ENCODE measurements at places on chromosomes 3 and 15.

DNA sequence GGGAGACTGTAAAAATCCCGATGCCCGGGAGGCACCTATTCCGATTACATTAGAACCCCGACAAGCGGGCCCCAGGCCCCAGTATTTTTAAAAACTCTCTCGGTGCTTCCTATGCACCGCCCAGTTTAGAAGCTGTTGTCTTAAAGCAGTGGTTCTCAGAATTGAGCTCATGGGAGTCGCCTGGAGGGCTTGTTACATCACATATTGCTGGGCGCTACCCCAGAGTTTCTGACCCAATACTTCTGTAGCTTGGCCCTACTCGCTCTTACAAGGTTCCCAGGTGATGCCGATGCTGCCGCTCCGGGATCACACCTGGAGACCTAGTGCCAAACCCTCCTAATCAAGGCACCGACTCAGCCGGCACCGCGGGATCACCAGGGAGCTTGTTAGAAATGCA lies 35.2 kb downstream of the CPN2 start:
- DNase-seq = no peak

DNA sequence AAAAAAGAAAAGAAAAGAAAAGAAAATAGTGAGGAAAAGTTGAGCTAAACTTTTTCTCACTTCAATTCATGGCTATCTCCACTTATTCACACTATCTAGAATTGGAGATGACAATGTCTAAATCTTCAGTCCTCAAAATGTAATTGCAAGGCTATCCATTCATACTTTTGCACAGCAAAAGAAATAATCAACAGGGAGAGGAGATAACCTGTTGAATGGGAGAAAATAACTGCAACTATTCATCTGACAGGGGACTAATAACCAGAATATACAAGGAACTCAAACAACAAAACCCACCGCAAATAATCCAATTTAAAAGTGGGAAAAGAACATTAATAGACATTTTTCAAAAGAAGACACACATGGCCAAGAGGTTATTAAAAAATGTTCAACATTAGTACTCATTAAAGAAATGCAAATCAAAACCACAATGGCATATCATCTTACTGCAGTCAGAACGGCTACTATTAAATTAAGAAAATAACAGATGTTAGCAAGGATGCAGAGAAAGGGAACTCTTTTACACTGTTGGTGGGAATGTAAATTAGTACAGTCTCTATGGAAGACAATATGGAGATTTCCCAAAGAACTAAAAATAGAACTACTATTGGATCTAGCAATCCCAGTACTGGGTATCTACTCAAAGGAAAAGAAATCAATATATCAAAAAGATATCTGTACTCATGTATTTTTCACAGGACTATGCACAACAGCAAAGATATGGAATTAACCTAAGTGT lies 73.5 kb upstream of the PPIB start:
- DNase-seq = no peak

- no peak for DNase-seq
Measured at GRCh38 chr3:171398343-171398742, 61.9 kb downstream of the TNIK start.

- DNase-seq = no peak
Measured at GRCh38 chr3:101865751-101866509, 16.6 kb downstream of the NFKBIZ start.

DNA sequence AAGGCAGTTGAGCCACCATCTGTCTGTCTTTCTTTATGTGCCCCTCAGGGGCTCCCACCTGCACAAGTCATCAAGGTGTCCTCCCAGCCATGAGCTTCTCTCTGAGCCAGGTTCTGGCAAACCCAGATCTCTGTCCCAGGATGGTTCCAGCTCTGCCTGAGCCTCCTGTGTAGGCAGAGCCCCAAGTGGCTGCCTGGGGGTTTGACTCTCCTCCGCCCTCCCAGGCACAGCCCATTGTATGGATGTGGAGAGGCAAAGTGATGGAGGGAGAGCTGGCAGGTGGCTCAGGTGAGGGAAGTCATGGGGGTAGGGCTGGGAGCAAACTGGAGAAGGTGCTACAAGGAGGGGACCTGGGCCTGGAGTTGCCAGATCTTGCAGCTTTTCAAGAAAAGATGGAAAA lies 56.9 kb downstream of the GRIP2 start:
- no peak for DNase-seq

- no peak for DNase-seq
Measured at GRCh38 chr15:63244976-63245645, 32.3 kb upstream of the APH1B start.

DNA sequence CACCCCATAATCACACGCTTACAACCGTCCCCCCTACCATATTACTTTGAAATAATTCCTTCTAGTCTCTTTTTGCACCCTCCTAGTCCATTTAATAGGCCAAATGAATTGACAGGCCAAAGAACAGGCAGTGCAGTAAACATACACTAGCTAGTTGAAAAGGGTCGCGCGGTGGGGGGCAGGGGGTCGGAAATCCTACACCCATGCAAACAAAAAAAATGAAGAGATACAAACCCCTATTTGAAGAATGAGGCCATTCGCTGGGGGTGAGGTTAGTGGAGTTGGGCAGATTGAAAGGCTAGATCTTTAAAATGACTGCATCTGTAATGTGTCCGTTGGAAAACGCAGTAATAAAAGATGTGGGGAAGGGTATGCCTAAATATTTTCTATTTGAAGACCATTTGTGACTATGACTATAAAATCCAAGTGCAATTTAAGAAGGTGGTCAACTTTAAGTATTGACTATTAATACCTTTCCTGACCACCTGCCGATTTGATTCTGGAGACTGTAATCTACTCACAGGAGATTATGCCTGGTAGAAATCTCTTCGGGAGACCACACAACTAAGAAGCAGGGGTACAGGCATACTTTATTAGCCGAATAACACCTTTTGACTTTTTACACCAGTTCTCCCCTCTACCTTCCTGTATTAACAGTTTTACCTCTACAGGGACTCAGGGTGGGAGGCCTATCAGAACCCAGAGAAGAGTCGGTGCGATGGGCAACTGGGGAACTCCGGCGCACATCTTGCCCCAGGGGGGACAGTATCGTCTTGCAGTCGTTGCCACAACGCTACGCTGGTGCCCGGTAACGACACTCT lies 762 bp upstream of the ARL6 start:
- DNase-seq = no peak

- no peak for DNase-seq
Measured at GRCh38 chr3:170062769-170063168, 25.0 kb downstream of the GPR160 start.

DNA sequence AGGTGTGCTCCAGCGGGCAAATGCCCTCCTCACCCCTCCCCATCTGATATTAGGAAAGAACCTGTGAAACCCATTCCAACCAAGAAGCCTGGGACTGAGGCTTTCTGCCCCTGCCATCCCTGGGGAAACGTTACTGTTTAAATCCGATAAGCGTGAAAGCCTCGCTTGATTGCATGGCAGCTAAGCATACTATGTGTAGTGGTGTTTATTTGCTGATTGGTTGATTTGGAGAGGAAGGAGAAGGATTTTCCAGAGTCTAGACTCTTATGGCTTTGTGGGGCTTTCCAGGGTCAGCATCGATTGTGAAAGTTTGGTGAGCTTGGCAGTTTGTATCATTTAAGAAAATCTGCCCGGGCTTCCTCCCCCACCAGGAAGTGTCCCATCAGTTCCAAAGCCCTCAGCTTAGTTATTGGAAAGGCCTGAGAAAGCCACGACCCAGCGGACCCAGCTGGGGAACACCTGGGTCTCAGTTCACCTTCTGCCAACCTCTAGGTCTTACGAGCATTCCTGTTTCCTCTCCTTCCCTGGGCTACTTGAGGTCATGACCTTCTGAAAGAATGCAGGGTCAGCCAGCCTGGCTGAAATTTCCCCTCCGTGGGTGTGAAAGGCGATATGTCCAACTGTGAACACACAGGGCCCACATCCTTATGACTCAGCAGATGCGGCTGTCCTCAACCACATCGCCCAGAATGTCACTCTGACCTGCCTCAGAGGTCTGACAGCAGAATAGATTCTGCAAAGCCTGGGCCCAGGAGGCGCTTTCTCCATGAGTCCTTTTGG lies 62.8 kb upstream of the HERC1 start:
- DNase-seq = peak; percentile 38

DNA sequence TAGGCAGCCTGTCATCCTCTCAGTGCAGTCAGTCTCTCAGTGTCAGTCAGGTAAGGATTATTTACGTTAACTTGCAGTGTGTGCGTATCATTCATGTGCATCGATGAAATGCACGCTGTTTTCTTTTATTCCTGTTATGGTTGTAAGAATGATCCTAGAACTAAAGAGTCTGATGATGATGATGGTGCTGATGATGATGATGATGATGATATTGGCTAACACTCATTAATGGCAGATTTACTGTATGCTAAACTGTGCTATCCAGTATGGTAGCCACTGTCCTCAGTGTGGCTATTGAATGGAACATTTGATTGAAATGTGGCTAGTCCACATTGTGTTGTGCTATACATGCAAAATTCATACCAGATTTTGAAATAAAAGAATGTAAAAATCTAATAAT lies 39.4 kb downstream of the FANCI start:
- DNase-seq = no peak

DNA sequence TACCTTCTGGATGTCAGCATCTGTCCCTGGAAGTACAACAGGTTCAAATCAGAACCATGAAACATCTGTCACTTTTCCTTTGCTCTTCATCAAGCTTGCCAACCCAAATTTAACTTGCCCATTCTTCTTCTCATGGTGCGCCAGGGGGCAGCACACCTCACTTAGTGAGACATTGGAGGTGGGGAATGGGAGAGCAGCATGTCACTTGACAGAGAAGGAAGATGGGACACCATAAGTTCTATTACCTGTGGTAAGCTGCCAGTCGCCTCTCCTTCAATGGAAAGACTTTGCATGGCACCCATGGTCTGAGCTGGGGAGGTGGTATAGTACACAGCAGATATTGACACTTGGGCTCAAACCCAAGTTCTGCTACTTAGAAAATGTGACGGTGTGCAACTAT lies 2.9 kb downstream of the SCN5A start:
- DNase-seq = no peak

- DNase-seq = no peak
Measured at GRCh38 chr3:39639344-39640236, 169.8 kb upstream of the MYRIP start.

- peak; percentile 68 for DNase-seq
Measured at GRCh38 chr15:69794645-69795469, 302.9 kb downstream of the TLE3 start.

- DNase-seq = peak; percentile 86
Measured at GRCh38 chr15:55993111-55993803, at the start of gene NEDD4. NEDD4 (minus strand) TSS chr15:55993612; CDS start chr15:55993555, 57 bp downstream.

GRCh38 chr3:87158823-87159222 lies 68.3 kb upstream of the CHMP2B start:
- DNase-seq = no peak

- DNase-seq = no peak
Measured at GRCh38 chr3:81443958-81444357, 317.5 kb downstream of the GBE1 start.

- no peak for DNase-seq
Measured at GRCh38 chr3:89955156-89955555, 847.7 kb downstream of the EPHA3 start.

DNA sequence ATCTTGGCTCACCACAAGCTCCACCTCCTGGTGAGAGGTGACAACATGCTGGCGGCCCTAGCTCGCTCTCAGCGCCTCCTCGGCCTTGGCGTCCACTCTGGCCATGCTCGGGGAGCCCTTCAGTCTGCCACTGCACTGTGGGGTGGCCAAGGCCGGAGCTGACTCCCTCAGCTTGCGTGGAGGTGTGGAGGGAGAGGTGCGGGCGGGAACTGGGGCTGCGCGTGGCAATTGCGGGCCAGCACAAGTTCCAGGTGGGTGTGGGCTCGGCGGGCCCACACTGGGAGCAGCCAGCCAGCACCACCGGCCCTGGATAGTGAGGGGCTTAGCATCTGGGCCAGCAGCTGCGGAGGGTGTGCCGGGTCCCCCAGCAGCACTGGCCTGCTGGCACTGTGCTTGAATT lies 275.7 kb upstream of the P2RY1 start:
- DNase-seq = peak; percentile 25

GRCh38 chr15:74464216-74464615 lies 3.3 kb upstream of the UBL7 start:
- DNase-seq = no peak

DNA sequence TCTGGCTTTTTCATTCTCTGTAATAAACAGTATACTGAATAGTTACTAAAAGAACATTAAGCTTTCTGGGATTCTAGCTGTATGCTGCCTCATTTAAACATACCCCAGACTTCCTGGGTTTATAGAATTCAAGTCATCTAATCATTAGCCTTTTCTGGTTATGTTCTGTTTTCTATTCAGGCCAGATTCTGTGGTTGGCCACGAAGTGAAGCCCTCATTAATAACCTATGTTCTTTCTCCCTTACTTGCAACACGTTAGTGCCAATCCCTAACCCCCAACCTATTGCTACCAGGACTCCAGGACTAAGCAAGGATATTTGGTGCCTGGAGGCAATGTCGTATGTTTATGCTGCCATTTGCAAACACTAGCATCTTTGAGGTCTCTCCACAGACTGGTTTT lies 28.6 kb upstream of the MTMR10 start:
- no peak for DNase-seq

GRCh38 chr3:19749448-19750017 lies 184.5 kb downstream of the EFHB start:
- no peak for DNase-seq
